CD4-positive, CD25-positive, alpha-beta regulatory T cell (primary cell): ENCODE measurements at places on chromosomes 1 and 21.

GRCh38 chr1:22142315-22143064 lies 407 bp downstream of the WNT4 start:
- no peaks in the 10 kb centered on the region for H3K36me3 ChIP-seq
- H3K4me1 ChIP-seq, result peaks cover 7% of the 10 kb centered on the region
- no peak overlapping the region for H3K4me3 ChIP-seq

- DNase-seq, result no peak
- H3K4me3 ChIP-seq, result no peak overlapping the region
- no peaks in the 10 kb centered on the region for H3K36me3 ChIP-seq
- peaks cover 10% of the 10 kb centered on the region for H3K27me3 ChIP-seq
Observed at GRCh38 chr1:88647249-88647645, 36.8 kb upstream of the PKN2 start.

DNA sequence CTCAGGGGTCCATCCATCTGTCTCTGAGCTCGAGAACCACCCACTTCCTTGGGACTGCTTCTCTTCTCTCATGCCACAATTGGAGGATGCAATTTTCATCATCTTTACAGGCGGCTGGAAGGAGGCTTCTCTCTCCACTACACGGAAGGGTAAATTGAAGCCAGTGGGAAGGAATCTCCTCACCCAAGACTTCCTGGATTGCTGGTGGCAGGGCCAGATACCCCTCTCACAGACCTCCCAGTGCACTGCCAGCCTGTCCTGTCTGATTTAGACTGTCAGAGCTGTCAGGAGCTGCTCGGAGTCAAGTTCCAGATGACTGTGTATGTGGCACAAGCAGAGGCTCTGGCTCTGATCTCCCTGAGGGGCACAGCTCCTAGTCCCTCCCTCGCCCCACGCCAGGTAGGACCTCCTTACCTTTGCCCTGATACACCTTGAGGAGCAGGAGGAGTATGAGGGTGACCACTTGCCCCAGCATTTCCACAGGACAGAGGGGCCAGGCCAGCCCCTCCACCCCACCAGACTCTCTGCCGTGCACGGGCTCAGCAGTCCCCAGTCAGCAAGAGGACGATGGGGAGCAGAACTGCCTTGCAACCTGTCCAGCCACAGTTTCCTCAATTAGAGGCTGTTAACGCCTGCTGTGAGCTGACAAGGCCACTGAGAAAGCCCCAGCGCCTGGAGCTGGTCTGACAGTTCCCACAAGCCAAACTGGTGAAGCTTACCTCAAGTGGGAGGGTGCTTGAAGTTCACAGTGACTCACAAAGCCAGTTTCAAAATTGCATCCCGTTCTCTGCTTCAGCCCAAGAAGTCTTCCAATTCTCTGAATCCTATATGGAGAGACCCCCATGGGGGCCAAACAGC lies at the start of gene CD244:
TSS of gene CD244 (minus strand) at position 685 of the 858 bp plus-strand sequence. CDS start at position 475, 210 bp downstream.
- no peaks in the 10 kb centered on the region for H3K27me3 ChIP-seq
- no peak within 1 kb of the TSS for H3K4me3 ChIP-seq
- no peaks in the 10 kb centered on the region for H3K4me1 ChIP-seq

GRCh38 chr1:9322661-9323244 lies 30.1 kb downstream of the SPSB1 start:
- no peaks in the 10 kb centered on the region for H3K27me3 ChIP-seq
- H3K4me3 ChIP-seq, result no peak overlapping the region

DNA sequence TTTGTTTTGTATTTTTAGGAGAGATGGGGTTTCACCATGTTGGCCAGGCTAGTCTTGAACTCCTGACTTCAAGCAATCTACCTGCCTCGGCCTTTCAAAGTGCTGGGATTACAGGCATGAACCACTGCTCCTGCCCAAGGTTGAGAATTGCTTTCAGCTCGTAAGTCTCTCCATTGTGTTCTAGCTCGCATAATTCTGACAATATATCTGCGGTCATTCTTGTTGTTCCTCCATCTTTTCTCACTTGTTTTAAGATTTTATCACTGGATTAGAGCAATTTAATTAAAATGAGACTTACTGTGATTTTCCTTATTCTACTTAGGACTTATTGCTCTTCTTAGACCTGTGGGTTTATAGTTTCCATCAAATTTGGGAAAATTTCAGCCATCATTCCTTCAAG lies 102.9 kb downstream of the AHCTF1 start:
- H3K27me3 ChIP-seq, result no peaks in the 10 kb centered on the region
- DNase-seq, result no peak
- H3K36me3 ChIP-seq, result no peaks in the 10 kb centered on the region
- H3K4me3 ChIP-seq, result no peak overlapping the region
- no peak overlapping the region for H3K27ac ChIP-seq

GRCh38 chr1:238329671-238330070 lies 438.9 kb upstream of the ZP4 start:
- H3K27me3 ChIP-seq, result no peaks in the 10 kb centered on the region
- no peak overlapping the region for H3K4me3 ChIP-seq
- H3K4me1 ChIP-seq, result no peaks in the 10 kb centered on the region
- no peak overlapping the region for H3K27ac ChIP-seq

DNA sequence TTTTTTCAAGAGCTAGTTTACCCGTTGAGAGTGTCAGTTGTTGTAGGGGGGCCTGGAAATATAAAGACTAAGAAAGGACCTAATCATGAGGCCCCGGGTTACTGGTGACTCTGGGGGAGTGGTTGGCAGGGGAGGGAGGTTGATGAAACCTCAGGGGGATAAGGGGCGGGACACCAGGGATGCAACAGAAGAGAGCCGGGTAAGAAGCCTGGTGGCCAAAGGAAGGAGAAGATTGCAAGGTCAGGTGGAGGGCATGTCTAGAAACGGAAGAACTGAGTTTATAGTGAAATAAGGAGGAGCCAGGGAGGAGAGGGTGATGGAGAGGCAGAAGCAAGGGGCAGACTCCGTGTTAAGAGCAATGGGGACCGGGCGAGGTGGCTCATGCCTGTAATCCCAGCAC lies 12.5 kb upstream of the SPOCD1 start:
- no peak overlapping the region for H3K27ac ChIP-seq
- no peak for DNase-seq
- H3K4me3 ChIP-seq, result no peak overlapping the region
- peaks cover 26% of the 10 kb centered on the region for H3K4me1 ChIP-seq
- no peaks in the 10 kb centered on the region for H3K27me3 ChIP-seq

GRCh38 chr1:150999051-150999674 lies 7.5 kb downstream of the MINDY1 start:
- H3K27me3 ChIP-seq, result no peaks in the 10 kb centered on the region
- no peak overlapping the region for H3K4me3 ChIP-seq
- no peak for DNase-seq
- no peak overlapping the region for H3K27ac ChIP-seq
- peaks cover 23% of the 10 kb centered on the region for H3K4me1 ChIP-seq

GRCh38 chr1:7366286-7366954 lies 404.7 kb upstream of the VAMP3 start:
- H3K36me3 ChIP-seq, result no peaks in the 10 kb centered on the region
- no peak overlapping the region for H3K27ac ChIP-seq
- no peaks in the 10 kb centered on the region for H3K27me3 ChIP-seq
- H3K4me3 ChIP-seq, result no peak overlapping the region
- no peak for DNase-seq

DNA sequence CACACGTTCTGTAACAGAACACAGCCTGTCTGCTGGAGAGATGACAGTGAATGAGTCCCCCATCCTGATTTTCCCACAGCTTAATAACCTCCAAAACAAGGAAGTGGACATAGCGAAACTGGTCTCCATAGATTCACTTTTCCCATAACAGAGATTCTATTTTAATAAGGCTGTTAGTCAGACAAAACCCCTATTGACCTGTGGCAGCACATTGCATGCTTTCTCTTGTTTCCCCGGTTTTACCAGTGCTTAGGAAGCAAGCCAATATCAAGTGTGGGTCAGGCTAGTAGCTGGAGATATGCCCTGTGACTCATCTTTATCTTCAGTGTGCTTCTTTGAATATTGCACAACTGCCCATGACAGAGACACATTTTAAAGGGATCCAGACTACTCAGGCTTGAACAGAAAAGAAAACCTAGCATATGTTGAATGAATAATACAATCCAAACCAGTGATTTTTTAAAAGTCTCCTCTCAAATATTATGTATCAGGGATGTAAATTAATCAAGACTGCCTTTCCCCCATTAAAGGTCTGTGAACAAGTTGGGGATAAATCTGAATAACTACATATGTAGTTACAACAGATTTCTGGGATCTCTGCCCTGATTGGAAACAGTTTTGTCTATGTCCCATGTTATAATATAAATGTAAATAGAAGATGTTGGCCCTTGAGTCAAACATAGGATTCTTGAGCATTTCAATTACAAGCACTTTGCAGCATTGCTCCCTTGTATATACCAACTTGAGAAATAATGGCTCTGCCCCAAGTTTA lies 11.9 kb upstream of the CLDN8 start:
- H3K4me3 ChIP-seq, result no peak overlapping the region
- H3K27me3 ChIP-seq, result no peaks in the 10 kb centered on the region
- no peaks in the 10 kb centered on the region for H3K36me3 ChIP-seq
- no peak overlapping the region for H3K27ac ChIP-seq
- DNase-seq, result no peak

DNA sequence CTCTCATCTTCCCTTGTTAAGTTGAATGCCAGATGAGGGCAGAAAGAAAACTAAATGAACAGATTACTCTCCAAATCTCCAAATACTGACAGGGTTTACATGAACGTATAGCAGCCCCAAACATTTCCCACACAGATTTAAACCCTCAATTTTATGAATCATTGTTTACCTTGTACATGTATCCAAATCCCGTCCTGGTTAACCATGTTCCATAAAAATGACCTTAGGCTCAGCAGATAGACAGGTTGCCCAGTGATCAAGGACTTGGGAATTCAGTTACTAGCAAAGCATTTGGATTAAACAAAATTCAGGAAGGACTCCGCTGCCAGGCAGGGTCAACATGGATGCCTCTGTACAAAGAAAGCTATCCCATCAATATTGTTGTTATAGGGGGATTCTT lies 213.5 kb downstream of the GPATCH2 start:
- H3K36me3 ChIP-seq, result no peaks in the 10 kb centered on the region
- peaks cover 2% of the 10 kb centered on the region for H3K27me3 ChIP-seq
- no peak overlapping the region for H3K27ac ChIP-seq
- no peak overlapping the region for H3K4me3 ChIP-seq

GRCh38 chr1:48105165-48105564 lies 108.0 kb upstream of the TRABD2B start:
- H3K4me3 ChIP-seq, result no peak overlapping the region
- H3K27me3 ChIP-seq, result no peaks in the 10 kb centered on the region
- no peak overlapping the region for H3K27ac ChIP-seq
- no peaks in the 10 kb centered on the region for H3K4me1 ChIP-seq

DNA sequence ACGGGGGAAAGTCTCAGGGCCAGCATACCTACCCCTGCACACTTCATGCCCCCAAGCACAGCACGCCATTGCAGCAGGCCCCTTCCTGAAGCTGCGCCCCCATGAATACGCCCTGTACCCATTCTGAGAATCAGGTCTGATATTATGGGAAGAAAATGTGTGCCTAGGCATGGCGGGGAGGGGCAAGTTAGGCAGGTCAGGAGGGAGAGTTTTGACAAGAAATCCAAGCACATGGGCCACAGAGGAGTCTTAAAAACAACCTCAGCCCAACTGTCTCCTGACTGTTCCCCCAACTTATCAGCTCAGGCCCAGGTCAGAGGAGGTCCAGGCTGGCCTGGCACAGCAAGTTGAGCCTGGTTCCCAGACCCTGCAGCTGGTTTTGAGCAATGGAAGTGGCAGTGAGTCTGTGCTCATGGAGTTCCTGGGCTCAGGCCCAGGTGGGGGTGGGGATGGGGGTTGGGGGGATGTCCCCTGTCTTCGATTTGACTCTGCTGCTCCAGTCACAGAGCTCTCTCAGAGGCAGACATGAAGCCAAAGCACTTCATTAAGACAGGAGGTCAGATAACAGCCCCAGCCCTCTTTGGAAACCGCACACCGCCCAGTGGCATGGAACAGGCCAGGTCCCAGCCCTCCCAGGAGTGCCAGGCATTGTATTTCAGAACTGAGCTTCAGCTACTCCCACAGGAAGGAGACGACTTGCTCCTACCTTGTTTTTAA lies 20.6 kb upstream of the BCAR3 start:
- H3K36me3 ChIP-seq, result no peaks in the 10 kb centered on the region
- H3K27ac ChIP-seq, result no peak overlapping the region
- H3K4me3 ChIP-seq, result no peak overlapping the region
- no peaks in the 10 kb centered on the region for H3K4me1 ChIP-seq
- no peaks in the 10 kb centered on the region for H3K27me3 ChIP-seq
- no peak for DNase-seq

GRCh38 chr1:230937371-230937770 lies 41.3 kb downstream of the TTC13 start:
- peaks cover 48% of the 10 kb centered on the region for H3K36me3 ChIP-seq
- no peaks in the 10 kb centered on the region for H3K4me1 ChIP-seq
- H3K27ac ChIP-seq, result no peak overlapping the region
- no peak for DNase-seq

- no peak overlapping the region for H3K4me3 ChIP-seq
- H3K36me3 ChIP-seq, result no peaks in the 10 kb centered on the region
- no peak overlapping the region for H3K27ac ChIP-seq
- H3K4me1 ChIP-seq, result no peaks in the 10 kb centered on the region
Observed at GRCh38 chr1:215479567-215479966, 87.5 kb upstream of the KCTD3 start.

GRCh38 chr1:79549201-79549600 lies 542.7 kb upstream of the ADGRL4 start:
- H3K27me3 ChIP-seq, result no peaks in the 10 kb centered on the region
- H3K4me1 ChIP-seq, result no peaks in the 10 kb centered on the region
- H3K27ac ChIP-seq, result no peak overlapping the region
